Activated CD4-positive, alpha-beta memory T cell treated with anti-CD3 and anti-CD28 coated beads, Interleukin-2, amount 10 ng/mL, durations not matched to agents 7 days and 5 days (primary cell): ENCODE measurements at places on chromosomes 2 and 18. TPM values are rescaled to one million over a fixed set of nuclear protein-coding genes. Genes with fewer than 3 reads are reported as not detected.

The TUBA3E gene
- total RNA-seq = not detected

The SERPINB13 gene
- total RNA-seq = not detected

The CNDP1 gene
- total RNA-seq = not detected

The ACTG2 gene
- total RNA-seq = not detected

The GAD1 gene
- 2.2 TPM for total RNA-seq

The MOGAT1 gene
- not detected for total RNA-seq

The GPR39 gene
- total RNA-seq = not detected

The MEX3C gene
- 55.4 TPM for total RNA-seq

The TSPYL6 gene
- not detected for total RNA-seq

The RAB6C gene
- 0.10 TPM for total RNA-seq

The TRIM43 gene
- total RNA-seq = 0.73 TPM

The RESP18 gene
- not detected for total RNA-seq

The MEP1B gene
- total RNA-seq = not detected

The RAB27B gene
- total RNA-seq = 5.2 TPM

The PTPN4 gene
- 84.5 TPM for total RNA-seq

The RETREG2 gene
- total RNA-seq = 113 TPM

The IL36G gene
- not detected for total RNA-seq
